NCI-H524 (cell line): ENCODE measurements at places on chromosomes 2 and 18.
A peak's percentile ranks its signal among the peaks of the same experiment; 100 is the strongest.

DNA sequence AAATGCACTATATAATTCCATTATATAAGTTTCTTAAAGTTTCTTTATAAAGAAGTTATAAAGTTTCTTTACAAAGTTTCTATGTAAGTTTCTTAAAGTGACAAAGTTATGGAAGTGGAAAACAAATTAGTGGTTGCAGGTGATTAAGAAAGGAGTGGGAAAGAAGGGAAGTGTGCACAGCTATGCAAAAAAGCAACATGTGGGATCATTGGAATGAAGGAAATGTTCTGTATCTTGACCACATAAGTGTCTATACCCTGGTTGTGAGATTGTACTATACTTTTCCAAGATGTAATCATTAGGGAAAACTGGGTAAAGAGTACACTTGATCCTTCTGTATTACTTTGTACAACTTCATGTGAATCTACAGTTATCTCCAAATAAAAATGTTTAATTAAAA, 1541.1 kb downstream of the LRP1B start:
- DNase-seq: no peak

DNA sequence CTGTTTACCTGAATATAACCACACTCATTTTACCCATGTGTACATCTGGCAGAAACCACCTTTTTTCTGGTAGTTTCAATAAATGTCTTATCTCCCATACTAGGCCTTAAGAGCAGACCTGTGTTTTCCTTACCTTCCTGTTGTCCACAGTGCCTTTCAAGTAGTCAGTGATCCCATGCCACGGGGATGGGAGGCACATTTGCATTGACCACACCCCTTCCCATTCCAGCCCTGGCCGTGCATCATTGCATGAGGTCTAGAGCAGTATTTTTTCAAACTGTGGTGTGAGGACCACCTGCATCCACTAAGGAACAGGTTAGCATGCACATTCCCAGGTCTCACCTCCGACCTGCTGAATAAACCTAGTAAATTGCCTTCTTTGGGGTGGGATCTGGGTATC, 165.2 kb upstream of the FOSL2 start:
- DNase-seq: no peak

DNA sequence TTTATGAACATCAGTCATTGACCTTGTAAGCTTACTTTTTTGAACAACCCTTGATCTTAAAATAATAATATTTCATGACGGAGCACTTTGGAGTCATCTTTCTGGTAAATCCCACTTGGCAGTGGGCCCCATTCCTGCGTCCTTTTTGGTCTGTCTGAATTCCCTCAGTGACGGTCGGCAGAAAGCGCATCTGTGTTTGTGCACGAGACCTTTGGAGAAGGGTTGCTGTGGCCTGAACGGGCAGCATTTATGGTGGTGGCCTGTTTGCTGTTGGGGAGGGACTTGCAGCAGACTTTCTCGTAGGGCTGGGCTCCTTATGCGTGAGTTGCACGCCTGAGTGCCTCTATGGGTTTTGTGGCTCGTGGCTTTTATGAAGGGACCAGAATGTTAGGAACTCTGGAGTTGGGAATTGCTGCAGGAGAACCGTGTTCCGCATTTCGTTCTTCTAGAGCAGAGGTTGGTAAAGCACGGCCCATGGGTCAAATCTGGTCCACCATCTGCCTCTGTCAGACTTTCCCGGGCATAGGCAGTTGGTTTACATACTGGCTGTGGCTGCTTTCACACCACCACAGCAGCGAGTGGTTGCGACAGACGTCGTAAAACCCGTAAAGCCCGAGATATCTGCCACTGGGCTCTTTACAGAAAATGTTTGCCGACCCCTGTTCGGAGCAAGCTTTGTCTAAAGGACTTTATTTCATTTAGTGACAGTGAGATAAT, 30.8 kb downstream of the LPIN1 start:
- no peak for DNase-seq

- DNase-seq: no peak
Measured at GRCh38 chr2:7625392-7626138, 708.4 kb downstream of the RNF144A start.

DNA sequence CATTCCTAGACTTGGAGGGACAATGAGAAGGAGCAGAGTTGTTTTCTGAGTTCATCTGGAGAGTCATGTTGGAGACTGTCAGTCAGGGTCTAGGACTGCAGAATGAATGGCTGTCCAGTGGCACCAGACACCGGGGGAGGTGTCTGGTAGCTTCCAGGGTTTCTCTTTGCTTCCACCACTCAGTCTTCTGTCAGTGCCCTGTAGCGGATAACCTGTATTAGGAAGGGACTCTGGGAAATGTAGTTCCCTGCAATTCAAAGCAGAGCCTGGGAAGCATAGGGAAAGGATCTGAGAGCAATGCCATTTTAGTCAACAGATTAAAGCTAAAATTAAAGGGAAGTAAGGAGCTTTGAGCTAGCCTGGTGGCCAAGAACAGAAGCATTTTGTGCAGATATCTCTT, 257.9 kb downstream of the THSD7B start:
- no peak for DNase-seq

DNA sequence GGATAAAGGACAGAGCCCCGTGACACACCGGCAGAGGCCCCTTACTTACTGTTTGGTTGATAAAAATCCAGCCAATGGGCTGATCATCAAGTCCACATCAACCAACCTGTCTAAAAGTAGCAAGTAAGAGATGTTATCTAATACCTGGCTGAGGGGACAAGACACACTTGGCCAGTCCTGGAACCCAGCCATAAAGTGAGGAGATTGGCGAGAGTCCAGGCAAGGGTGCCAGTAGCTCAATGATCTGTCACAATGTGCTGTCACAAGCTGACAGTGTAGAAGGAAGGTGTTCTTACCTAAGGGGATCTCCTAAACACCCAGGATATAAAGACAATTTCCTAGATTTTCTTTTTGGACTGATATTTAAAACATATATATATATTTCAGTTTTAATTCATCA, 61.7 kb upstream of the IL1R2 start:
- no peak for DNase-seq

GRCh38 chr18:75003039-75003438, 205.9 kb downstream of the PTGR3 start:
- no peak for DNase-seq

DNA sequence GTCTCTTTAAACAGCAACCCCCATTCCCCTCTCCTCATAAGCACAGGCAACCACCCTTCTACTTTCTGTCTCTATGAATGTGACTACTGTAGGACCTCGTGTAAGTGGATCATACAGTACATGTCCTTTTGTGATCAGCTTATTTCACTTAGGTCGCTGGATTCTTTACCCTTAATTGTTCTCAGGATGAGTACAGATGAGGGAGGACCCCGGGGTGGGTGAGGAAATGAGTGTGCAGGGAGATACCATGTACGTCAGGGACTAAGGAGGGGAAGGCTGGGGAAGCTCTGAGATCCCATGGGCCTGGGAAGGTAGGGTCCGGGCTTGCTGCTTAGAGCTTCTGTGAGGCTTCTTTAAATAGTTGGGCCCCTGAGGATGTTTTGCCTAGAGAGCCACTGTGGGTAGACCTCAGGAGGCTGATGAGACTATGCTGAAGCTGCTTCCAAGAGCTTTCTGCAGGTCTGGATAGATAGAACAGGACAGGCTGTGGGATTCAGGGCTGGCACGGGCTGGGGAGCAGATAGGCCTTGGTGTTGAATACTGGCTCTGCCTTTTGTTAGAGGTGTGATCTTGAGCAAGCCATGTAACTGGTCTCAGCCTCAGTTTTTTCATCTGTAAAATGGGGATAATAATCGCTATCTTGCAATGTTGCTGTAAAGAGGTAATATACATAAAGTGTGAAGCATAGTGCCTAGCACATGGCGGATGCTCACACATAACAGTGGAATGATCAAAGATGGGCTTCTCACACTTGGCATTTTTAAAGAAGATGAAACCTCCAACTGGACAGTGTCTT, 155.3 kb downstream of the PRKCE start:
- no peak for DNase-seq

GRCh38 chr2:64876137-64876647, 113.0 kb upstream of the SLC1A4 start:
- peak; percentile 70 for DNase-seq
